ENCODE measurements at places on chromosomes 13 and 19.

DNA sequence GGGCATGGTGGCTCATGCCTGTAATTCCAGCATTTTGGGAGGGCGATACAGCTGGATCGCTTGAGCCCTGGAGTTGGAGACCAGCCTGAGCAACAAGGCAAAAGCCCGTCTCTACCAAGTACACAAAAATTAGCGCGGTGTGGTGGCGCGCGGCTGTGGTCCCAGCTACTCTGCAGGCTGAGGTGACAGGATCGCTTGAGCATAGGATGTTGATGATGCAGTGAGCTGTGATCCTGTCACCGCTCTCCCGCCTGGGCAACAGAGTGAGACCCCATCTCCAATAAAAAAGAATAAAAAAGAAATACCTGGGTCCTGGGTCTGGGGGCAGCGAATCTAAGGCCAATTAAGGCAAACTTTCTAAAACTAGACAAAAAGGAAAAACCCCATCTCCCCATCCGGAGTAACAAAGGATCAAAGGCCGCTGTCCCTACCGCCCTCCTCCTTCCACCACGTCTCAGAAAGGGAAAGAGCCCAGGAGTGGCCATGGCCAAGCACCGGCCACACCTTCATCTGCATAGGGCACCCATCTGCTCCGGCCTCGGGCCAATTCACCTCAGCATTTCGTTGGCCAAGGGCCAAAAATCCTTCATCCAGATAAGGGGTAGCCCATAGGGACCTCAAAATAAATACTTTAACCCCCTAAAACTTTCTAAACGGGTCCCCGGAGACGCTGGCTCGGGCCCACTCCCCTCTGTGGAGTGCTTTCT, 851 bp downstream of the ZNF320 start:
- DNase-seq, result peak; percentile 67

DNA sequence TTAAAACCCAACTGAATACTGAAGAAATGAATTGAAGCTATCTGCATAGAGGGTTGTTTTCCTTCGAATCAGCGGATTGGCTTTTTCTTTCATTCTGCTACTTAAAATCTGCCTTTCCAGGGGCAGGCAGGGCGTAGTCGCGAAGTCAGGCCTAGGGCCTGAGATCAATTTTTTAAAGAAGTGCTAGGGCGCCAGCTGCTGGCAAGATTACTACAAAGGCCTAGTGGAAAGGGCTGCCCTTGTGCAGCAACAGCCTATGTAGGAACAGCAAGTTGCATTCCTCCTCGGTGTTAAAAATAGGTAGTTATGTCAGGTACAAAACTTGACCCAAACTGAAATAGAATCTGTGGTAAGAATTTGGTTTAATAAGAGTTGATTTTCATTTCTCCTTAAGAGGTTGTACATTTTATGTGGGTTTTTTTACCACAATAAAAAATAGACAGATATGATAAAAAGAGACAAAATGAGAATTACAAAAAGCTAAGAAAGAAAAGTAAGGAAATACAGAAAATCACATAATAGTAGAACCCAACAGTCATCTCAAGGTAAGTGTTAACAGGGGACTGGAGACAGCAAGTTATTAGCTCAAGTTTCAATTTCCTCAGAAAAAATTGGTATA, 9.5 kb upstream of the URAD start:
- DNase-seq, result peak; percentile 37

- DNase-seq, result no peak
Measured at GRCh38 chr19:40802300-40803169, 3.5 kb downstream of the EGLN2 start.

DNA sequence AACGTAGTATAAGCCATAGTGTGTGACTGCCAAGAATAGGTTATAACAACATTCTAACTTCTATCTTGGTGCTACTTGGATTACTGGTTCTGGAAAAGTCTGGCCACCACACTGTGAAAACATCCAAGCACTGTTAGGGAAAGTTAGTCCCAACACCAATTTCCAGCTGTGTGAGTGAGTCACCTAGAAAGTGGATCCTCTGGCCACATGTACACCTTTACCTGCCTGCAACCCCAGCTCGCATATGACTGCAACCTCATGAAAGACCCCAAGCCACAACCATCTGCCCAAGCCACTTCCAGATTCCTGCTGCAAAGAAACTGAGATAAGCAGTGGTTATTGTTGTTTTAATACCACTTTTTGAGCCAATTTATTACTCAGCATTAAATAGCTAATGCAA, 404.5 kb downstream of the KCTD12 start:
- no peak for DNase-seq

DNA sequence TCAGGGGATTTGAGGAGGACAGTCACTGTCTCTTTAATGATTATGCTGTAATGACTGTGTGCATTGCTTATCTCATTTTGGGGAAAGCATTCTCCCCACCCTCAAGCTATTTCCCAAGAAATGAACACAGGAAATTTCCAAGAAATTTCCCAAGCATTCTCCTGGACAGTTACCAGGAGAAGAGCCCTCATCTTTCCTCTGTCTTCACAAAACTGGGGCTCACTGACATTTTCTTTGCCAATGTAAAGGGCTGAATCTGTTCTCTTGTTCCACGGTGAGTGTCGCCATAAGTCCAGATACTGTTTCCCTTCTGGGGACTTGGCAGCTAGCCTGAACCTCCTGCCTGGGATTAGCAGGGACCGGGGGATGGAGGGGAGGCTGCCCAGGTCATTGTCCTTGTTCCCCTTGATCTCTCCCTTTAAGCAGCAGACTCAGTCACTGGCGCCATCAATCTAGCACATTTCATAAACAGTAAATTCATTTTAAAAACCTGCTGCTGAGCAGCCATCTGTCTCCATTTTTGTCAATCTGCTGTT, 172.8 kb downstream of the DNAJC15 start:
- DNase-seq, result no peak

DNA sequence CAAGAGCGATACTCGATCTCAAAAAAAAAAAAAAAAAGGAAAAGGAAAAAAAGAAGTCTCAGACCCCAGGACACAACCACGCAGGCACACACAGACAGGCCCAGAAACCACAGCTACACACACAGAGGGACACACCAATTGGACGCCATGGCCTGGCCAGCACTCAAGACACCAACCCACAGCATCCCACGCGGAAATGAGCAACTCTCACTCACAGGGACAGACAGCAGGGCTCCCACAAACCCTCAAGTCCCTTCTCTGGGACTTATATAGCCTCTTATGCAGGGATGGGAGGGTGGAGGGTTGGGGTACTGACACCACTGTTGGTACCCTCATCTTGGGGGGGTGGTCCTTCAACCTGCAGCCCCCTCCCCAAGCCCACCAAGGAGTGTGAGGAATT, 5.9 kb downstream of the NOTCH3 start:
- DNase-seq, result no peak

DNA sequence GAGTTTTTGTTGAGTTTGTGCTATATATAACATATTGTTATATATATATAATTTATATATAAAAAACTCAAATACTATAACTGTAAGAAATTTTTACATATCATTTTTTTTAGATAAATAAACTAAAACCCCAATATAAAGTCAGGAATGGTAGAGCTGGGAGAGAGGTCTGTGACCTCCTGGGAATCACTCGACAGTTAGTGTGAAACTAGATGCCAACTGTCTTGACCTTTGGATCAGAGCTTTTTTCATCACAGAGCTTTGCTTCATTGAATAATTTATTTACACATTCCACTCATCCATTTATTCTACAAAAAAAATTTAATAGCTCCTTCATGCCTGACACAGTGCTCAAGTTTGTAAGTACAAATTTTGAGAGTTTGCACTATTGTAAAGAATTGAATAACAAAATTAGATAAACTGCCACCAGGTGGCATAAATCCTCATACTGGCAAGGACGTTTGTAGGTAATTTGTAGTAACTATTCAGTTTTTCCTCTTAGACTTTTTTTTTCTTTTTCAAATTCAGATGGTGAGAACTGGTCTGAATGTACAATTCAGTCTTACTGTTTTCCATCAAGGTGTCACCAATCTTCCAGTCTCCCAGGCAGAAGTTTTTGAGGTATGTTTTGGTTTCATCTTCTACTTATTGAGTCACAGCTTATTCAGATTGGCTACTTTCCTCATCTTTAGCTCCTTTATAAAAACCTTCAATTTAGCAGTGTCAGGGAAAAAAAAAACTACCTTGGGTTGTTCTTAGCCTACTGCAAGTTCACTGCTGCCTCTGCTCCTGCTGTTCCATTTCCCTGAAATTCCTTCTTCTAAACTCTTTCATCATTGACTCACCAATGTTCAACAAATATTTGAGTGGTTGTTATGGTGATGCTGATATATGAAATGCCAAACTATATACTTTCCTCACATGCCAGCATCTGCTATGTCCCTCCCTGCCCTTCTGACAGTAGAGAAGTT, 28.7 kb downstream of the LACC1 start:
- DNase-seq, result peak; percentile 63

DNA sequence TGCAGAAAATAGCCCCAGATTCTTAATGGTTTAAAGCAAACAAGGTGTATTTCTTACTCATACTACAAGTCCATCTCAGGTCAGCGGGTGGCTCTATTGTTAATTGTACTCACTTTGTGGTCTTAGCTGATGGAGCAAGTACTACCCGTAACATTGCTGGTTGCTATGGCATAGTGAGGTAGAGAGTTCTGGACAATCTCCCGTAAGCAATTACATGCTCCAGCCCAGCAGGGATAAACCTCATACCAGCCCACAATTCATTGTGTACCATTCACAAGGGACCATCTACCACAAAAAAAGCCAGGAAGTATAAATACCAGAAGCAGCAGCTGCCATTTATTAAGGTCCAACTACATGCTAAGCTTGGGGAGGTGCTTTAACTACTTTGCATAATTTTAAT, 167.1 kb downstream of the PCDH9 start:
- DNase-seq, result no peak

- DNase-seq, result peak; percentile 44
Measured at GRCh38 chr13:46321494-46322225, 65.4 kb downstream of the RUBCNL start.

GRCh38 chr19:35796645-35797542, 15.8 kb downstream of the PRODH2 start:
- DNase-seq, result no peak

- peak; percentile 67 for DNase-seq
Measured at GRCh38 chr19:640606-641189, 1.0 kb downstream of the FGF22 start.

All from trophoblast cell (in vitro differentiated cells and primary cell).